Activated CD4-positive, alpha-beta memory T cell treated with anti-CD3 and anti-CD28 coated beads, Interleukin-2, amount 10 ng/mL, durations not matched to agents 7 days and 5 days (primary cell): ENCODE measurements at places on chromosomes 13 and 19. TPM values are rescaled to one million over a fixed set of nuclear protein-coding genes. Genes with fewer than 3 reads are reported as not detected.

- DNase-seq: no peak
Observed at GRCh38 chr19:17765069-17765618, 13.9 kb downstream of the FCHO1 start.

DNA sequence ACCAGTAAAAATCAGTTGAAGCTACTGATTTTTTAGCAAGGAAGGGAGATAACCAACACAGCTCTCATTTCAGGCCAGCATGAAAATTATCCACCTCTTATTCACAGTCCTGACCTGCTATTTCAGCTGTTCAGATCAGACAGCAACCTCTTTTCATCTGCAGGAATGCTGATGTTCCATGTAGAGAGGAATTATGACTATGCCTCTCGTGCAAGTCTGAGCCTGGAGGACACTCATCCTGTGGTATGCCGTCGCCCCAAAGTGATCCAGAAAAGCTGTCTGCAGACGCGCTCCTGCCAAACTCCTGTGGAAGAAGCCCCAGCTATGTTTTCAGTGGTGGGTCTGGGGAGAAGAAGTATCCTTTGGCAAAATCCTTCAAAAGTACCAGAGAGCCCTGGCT lies 563.5 kb upstream of the SLITRK1 start:
- DNase-seq: no peak

DNA sequence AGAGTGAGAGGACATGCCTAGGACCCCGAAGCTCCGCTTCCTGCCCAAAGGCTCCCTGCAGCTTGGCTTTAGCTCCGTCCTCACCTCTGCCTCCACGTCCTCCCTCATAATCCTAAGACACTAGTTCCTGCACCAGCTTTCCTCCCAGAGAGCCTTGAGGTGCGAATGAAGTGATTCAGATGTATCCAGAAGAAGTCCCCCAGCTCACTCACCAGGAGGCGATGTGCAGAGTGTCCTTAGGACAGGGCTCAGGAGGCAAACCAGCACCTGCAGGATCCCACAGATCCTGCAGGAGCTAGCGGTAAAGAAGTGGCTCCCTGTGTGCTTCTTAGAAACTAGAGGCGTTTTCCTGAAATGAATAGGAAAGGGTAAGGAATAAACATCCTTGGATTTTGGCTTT lies 109.7 kb downstream of the HSPH1 start:
- no peak for DNase-seq

DNA sequence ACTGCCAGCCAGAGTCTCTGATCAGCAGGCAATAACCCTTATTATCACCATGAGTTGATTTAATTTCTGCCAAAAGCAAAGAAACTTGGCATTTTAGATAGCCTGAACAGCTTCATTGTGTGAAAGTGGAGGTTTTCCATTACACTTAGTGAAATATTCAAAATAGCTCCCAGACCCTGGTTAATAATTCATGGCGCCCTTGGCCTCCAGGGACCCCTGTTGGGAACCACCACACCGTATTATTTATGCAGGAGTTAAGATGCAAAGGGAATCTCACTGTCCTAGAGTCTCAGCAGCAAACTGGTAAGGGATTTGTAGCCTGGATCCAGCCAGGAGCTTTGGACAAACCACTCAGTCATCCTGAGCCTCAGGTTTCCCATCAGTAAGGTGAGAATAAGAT lies 110.0 kb upstream of the PABPC3 start:
- no peak for DNase-seq

Gene CYP2A6
- total RNA-seq: not detected

DNA sequence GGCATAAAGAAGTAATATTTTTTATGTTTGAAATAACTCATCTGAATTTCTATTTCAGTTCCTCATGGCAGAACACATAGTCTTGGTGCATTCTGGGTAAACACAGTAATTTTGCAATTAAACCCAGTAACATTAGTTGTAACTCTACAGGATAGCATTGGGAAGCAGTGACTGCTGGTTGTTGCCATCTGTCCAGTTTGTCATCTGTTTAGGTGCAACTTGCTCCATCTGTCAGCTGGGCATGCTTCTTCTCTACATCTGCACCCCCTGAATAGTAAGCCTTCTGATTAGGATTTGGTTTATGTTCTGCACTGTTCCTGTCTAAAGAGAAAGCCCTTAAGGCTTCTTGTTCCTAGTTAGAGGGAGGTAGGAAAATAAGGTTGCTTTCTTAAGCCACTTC lies 63.5 kb upstream of the CSNK1A1L start:
- DNase-seq: no peak

- DNase-seq: no peak
Observed at GRCh38 chr19:12166626-12167025, 3.7 kb downstream of the ZNF136 start.

GRCh38 chr13:32206097-32206740 lies 108.9 kb downstream of the ZAR1L start:
- no peak for DNase-seq

DNA sequence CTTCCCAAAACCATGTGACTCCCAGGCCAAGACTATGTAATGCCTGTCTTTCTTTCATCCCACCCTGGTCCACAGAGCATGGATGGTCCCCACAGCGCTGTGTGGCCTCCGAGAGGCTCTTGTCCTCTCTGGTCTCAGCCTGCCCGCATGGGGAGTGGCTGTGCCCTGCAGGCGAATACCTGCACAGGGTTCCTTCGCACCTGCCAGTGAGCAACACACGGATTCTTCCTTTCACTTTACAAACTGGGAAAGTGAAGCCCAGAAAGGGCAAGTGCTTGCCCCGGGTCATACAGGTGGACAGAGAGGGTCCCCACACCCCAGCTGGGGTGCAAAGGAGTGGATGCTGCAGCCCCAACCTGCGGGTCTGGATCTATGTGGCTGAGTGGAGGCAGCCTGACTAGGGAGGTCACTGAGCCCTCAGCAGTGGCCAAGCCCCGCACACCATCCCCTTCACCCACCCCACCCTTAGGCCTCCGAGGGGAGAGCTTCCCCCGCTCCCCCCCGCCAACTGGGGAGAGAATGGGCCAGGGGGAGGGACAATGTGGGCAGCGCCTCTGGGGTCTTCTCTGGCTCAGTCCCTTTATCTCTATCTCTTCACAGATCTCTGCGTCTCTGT lies 747 bp upstream of the MARK4 start:
- no peak for DNase-seq

Gene CCDC70
- total RNA-seq: not detected

DNA sequence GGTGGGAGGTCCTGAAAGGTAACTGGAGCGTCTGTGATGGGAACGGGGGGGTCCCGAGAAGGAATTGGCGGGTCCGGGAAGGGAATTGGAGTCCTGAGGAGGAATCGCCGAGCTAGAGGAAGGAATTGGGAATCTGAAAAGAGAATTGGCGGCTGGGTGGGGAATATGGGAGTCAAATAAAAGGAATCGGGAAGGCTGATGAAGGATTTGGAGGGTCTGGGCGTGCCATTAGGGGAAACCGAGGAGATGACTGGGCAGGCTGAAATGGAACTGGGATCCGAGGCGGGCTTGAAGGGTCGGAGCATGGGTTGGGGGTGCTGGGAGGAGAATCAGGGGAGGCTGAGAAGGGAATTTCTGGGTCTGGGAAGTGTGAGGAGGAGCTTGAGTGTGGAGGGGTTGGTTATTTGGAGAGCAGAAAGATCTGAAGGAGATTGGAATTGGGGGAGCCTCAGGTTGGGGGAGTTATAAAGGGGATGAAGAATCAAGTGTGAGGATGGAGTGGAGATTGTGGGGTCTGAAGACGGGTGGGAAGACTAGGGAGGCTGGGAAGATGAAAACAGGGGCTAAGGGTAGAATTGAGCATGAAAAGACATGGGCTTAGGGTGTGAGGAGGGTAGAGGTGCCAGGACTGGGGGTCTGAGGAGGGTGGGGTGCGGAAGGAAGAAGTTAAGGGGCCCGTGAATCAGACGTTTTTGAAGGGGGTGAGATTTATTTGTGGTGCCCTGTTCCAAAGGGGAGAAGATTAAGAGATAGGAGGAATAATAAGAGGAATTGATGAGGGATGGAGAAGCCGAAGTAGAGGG lies 718 bp downstream of the ACTN4 start:
- DNase-seq: no peak

Gene AXL
- total RNA-seq: 0.55 TPM

Gene HIPK4
- total RNA-seq: 0.10 TPM

Gene ZNF555
- total RNA-seq: 2.9 TPM

Gene DCT
- 0.10 TPM for total RNA-seq

GRCh38 chr19:19615086-19615485 lies 3.4 kb downstream of the PBX4 start:
- DNase-seq: peak; percentile 64

Gene NLRP12
- not detected for total RNA-seq

DNA sequence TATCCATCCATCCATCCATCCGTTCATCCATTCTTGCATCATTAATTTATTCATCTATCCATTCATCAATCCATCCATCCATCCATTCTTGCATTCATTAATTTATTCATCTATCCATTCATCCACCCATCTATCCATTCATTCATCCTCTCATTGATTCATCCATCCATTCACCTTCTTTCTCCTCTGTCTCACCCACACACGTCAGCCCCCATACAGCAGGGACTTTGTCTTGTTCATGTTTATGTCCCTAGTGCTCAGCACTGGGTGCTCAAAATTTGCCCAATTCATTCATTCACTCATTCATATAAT lies 683 bp upstream of the AP1M2 start:
- DNase-seq: no peak

GRCh38 chr13:38301236-38301635 lies 48.4 kb upstream of the UFM1 start:
- no peak for DNase-seq

Gene ATXN8OS
- total RNA-seq: not detected

DNA sequence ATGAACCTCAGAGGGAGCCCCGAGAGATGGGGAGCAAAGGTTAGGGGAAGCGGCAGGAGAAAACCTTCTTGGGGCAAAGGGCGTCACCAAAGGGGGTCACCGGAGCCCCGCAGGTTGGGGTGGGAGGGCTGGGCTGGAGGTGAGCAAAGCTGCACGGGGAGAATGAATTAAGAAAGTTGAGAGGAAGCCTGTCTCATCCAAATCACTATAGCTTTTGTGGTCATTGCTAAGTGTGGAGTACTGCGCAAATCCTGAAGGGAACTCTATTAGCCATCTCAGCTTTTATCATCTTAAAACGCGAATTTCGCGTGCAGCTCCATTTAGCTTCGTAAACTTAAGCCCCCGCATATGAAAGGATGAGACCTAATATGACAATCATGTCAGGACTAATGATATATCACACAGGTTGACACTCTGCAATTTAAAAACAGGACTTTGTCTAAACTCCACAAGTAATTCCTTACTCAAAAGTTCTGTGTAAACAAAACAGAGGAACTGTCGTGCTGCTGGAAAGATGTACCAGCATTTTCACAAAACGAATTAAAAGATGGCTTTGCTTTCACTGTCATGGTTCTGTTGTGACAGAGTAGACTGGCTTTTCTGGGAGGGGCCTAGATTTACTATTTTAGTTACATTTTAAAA lies 631 bp downstream of the LACC1 start:
- no peak for DNase-seq

Gene OR7G2
- total RNA-seq: not detected

Gene FUT1
- 0.45 TPM for total RNA-seq

GRCh38 chr13:31793246-31793645 lies 53.9 kb downstream of the RXFP2 start:
- no peak for DNase-seq

DNA sequence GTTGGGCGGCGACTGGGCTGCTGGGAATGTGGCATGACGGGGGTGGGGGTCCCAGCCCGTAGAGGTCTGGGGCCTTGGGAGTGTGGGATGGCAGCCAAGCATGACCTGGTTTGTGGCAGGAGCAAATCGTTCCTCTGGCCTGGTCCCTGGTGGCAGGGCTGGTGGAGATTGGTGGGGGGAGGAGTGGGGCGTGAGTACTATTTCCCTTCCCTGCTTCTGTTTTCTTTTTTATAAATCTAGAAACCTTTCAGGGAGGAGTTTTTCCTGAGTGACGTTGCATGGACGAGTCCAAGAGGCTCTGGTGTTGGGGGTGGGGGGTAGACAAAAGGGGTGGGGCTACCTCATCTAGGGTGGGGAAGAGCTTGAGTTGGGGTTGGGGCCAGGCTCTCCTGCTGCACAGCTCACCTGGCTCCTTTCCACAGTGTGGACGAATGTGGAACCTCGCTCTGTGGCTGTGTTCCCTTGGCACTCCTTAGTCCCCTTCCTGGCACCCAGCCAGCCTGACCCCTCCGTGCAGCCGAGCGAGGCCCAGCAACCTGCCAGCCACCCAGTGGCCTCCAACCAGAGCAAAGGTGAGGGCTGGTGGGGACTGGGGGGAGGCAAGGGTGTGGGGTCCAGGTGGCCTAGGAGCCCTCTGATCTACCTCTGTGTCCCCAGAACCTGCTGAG lies 15.4 kb upstream of the PRR19 start:
- no peak for DNase-seq

- DNase-seq: no peak
Observed at GRCh38 chr19:46494146-46494940, 1.3 kb downstream of the PNMA8B start.

GRCh38 chr13:33433316-33433715 lies 147.8 kb upstream of the STARD13 start:
- no peak for DNase-seq

GRCh38 chr19:42185277-42185676 lies 32.2 kb downstream of the DEDD2 start:
- peak; percentile 71 for DNase-seq

- DNase-seq: no peak
Observed at GRCh38 chr13:22647156-22647850, 533.5 kb upstream of the SGCG start.

DNA sequence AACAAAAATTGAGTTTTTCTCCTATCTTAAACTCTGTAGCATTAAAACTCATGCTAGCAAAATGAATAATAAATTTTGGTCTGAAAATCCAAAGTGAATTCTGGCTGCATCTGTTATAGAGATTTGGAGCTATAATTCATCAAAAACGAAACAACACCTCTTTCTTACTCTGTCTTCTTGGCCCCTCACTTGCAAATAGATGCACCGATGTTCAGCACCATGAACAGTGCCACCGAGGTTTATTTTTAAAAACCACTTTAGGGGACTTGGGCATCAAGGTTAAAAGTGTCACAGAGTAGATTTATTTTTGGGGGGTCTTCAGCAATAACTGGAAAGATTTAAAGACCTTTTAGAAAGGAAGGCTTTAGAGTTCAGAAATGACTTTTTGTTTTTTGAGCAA lies 26.1 kb upstream of the EID2 start:
- no peak for DNase-seq

DNA sequence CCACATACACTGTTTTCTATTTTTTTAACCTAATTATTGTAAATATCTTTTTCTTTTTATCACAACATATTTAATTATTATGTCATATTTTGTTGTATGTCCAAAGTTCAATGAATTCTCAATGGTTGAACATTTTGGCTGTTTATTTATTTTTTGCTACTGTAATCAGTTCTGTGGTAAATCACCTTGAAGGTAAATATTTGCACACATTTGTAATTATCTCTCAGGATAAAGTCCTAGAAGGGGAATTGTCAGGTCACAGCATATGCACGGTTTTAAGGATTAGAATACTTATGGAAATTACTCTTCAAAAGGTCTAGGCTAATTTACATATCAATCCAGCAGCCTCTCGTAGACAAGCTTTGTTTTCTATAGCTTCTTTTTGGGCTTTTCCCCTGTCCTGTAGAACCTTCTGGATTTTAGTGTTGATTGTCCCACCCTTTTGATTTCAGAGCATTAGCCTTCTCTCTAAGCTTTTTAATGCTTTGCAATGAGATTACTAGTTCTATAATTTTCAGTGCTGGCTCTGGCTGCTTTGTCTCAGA lies 362.6 kb downstream of the KCNRG start:
- DNase-seq: no peak

GRCh38 chr19:2923510-2923909 lies 21.3 kb downstream of the ZNF77 start:
- no peak for DNase-seq

Gene CALR3
- not detected for total RNA-seq
